AG10803 (cell line): ENCODE measurements at places on chromosomes 3 and 15.

GRCh38 chr3:150073031-150073430, 102.3 kb upstream of the PFN2 start:
- DNase-seq: peak; percentile 63

- no peak for DNase-seq
Measured at GRCh38 chr3:69658514-69659140, 80.6 kb upstream of the MITF start.

DNA sequence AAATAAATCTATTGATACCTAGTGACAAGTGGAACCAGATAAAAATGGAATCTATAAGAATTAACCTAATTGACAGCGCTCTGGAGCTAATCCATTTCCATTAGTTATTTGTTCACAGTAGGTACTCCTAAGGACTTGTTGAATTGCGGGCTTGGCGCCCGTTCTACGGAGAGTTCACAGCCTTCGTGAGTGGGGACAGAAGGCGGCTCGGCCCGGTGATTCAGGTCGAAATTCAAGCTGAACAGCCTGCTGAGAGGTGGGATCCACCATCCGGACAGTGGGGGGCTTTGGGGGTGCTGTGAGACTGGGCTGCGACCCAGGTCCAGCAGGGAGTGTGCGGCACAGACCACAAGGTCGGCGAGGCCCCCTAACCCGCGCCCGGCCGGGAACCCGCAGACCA, 779 bp upstream of the CTNNB1 start:
- DNase-seq: peak; percentile 13

GRCh38 chr3:58556761-58557221, 19.8 kb upstream of the ACOX2 start:
- DNase-seq: peak; percentile 65

- no peak for DNase-seq
Measured at GRCh38 chr3:45355351-45355750, 33.0 kb upstream of the LARS2 start.

DNA sequence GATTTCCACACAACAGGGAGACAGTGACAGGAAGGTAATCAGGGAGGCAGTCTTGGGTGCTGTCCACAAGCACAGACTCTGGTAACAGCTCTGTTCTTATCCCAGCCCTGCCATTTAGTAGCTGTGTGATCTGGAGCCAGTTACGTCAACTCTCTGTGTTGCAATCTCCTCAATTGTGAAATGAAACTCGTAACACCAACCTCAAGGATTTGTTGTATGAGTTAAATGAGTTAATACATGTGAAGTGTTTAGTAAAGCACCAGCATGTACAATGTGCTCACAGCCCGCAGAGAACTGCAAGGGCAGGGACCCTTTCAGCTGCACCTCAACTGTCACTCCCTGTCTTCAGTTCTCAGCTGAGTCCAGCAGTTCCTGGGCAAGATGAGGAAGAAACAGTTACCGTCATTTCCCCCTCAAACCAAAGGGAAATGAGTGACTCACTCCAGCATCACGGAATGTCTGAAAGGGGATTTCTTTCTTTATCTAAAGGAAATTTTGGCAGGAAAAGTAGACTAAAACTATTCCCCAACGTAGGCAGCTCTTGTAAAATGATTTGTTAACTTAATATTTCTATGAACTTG, 39.9 kb upstream of the MB21D2 start:
- peak; percentile 93 for DNase-seq

GRCh38 chr3:30204126-30204525, 402.3 kb upstream of the TGFBR2 start:
- DNase-seq: no peak

GRCh38 chr3:100185847-100186246, 71.5 kb upstream of the FILIP1L start:
- peak; percentile 36 for DNase-seq

- peak; percentile 12 for DNase-seq
Measured at GRCh38 chr15:38487378-38487777, 33.5 kb downstream of the FAM98B start.

DNA sequence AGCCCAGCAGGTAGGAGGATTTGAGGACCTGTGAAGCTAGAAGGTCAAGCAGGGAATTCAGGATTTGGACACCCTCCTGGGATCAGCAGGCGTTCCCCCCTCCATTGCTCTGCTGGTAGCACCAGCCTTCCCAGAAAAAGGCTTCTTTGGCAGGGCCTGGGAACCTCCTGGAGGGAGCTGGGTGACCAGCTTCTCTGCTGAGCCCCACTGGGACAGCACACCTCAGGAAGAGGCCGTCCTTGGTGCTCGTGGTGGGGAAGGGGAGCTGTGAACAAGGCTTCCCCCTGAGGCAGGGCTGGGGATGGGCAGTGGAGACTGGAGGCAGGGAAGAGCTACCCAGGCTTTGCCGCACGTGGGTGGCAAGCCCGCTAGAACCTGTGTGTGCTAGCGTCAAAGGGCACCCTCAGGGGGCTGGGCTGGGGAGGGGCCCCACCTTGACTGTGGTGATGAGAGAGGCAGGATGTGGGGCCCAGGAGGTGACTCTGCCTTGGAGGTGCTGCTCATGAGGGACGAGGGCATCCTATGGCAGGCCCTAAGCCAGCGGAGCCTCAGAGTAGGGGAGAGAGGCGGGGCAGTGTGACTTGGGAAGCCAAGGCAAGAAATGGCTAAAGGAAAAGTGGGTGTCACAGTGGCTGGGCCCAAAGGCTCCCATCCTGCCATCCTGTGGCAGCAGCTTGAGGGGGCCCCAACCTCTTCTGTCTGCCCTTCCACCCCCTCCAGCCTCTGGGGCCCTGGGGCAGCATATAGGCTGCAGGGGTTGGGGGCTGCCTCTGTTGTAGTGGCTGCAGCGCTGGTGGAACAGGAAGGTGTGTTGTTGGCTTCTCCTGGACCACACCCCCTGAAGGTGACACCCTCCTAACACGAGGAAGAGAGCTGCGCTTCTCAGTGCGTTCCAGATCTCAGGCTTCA, 20.7 kb downstream of the KLF13 start:
- no peak for DNase-seq

- no peak for DNase-seq
Measured at GRCh38 chr15:89526601-89527441, 30.4 kb upstream of the RHCG start.

- no peak for DNase-seq
Measured at GRCh38 chr15:53739651-53740050, 19.8 kb downstream of the WDR72 start.

DNA sequence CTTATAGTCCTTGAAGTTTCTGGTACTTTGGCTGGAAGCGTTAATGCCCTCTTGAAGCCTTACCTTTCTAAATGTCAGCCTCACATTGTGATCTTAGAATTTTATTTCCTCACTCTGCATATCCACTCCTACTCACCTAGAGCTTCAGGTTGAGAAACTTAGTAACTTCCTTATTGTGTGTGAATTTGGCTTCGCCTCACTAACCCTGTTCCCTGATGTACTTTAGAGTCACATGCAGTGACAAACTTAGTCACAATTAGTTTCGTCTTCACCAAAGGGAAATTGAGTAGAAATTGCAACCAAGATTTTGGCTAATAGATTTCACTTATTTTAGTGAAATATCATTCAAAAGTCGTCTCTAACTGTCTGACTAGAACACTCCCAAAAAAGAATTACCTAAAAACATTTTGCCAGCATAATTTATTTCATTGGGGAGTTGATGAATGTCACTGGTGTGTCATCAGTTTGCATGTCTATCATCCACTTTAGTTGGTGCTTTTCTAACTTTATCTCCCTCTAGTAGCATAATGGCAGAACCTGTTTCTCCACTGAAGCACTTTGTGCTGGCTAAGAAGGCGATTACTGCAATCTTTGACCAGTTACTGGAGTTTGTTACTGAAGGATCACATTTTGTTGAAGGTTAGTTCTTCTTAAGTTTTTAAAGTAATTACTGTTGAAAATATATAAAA, 960 bp downstream of the MFN1 start:
- DNase-seq: no peak

- DNase-seq: peak; percentile 14
Measured at GRCh38 chr3:147773116-147773630, 364.0 kb downstream of the ZIC1 start.
